ENCODE measurements at places on chromosomes 6 and 20.

GRCh38 chr6:84428300-84428907, 201.0 kb upstream of the CEP162 start:
- DNase-seq, result peak; percentile 11

- no peak for DNase-seq
These were observed 880 bp downstream of the TTLL2 start for GRCh38 chr6:167325766-167326165.

DNA sequence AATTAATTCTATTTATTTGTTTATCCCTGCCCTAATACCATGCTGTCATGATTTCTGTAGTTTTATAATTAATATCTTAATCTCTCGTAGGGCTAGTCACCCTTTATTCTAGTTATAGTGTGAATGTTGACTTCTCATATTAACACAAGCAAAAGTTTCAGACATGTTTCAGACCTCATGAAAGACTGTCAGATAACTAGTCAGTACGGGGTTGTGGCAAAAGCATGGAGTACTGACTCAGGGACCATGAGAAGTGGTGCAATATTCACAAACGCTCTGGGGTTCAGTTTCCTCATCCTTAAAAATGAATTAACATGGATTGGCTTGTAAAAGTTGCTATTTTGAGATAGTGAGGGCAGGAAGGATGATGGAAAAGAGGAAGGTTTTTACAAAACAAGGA, 148.9 kb downstream of the TMEM200A start:
- no peak for DNase-seq

DNA sequence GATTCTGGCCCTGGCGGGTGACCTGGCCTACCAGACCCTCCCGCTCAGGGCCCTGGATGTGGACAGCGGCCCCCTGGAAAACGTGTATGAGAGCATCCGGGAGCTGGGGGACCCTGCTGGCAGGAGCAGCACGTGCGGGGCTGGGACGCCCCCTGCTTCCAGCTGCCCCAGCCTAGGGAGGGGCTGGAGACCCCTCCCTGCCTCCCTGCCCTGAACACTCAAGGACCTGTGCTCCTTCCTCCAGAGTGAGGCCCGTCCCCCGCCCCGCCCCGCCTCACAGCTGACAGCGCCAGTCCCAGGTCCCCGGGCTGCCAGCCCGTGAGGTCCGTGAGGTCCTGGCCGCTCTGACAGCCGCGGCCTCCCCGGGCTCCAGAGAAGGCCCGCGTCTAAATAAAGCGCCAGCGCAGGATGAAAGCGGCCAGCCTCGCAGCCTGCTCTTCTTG, 868 bp upstream of the SLC2A4RG start:
- DNase-seq, result no peak

GRCh38 chr6:144675231-144675861, 390.2 kb downstream of the UTRN start:
- no peak for DNase-seq

DNA sequence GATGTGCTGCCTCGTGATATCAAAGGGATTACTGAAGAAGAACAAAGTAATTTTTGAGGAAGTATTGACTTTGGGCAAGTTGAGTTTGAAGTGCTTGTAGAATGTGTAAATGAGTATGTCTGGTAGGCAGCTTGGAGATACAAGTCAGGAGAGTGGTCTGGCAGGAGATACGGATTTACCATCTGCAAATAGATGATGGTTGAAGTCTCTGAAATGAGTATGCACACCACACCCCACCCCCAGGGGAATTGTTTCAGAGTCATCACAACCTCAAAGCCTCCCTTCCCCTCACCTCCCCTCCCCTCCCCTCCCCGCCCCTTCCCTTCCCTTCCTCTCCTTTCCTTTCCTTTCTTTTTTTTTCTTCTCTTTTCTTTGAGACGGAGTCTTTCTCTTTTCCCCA, 16.4 kb upstream of the MCUR1 start:
- DNase-seq, result no peak

DNA sequence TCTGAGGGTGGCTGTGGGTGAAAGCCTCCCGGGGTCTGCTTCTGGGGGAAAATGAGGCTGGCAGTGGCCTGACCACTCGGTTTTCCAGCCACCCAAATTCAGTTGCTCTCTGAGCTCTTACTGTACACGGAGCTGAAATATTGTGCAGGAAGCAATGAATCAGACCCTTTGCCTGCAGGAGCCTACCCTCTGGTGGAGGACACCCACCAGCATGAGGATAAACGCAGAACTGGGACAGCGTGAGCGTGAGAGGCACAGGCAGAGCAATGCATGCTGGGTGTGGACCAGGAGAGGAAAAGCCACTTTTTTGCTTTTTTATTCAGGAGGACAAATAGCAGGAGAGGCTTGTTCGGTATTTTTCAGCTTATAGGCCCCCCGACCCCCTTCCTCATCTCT, 298.0 kb downstream of the QKI start:
- no peak for DNase-seq

GRCh38 chr6:150456466-150456865, 87.7 kb downstream of the IYD start:
- DNase-seq, result no peak

DNA sequence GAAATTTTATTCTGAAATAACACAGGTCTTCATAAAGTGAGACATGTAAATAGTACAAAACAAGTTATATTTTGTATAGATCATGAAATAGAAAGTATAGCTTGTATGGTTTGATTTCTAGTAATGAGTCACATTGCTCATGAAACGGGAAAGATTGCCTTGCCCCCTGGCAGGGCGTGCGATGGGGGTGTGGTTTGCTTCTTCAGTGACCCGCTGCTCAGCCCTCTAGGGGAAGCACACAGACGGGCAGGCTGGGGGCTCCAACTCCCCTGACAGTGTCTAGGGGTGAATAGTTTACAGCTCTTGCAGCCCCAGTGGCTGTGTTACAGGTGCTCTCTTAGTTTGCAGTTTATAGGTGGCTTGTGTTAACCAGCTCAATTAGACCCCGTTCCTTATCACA, 170.5 kb upstream of the RGS17 start:
- DNase-seq, result no peak

GRCh38 chr6:53746442-53747103, 48.2 kb upstream of the LRRC1 start:
- no peak for DNase-seq

DNA sequence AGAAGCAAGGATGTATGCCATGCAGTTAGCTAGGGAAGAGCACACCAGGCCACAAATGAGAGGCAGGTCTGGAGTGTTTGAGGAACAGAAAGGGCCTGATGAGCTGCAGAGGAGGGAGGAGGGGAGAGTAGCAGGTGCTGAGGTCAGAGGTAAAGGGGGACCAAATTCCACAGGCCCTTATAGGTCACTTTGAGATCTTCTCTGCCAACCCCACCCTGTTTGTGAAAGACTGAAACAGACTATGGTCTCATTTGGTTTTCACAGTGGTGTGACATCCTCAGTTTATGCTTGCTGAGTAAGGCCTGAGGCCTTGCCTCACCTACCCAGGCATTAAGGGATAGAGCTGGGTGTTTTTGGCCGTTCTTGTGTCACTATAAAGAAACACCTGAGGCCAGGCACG, 187.7 kb upstream of the MYLIP start:
- no peak for DNase-seq

DNA sequence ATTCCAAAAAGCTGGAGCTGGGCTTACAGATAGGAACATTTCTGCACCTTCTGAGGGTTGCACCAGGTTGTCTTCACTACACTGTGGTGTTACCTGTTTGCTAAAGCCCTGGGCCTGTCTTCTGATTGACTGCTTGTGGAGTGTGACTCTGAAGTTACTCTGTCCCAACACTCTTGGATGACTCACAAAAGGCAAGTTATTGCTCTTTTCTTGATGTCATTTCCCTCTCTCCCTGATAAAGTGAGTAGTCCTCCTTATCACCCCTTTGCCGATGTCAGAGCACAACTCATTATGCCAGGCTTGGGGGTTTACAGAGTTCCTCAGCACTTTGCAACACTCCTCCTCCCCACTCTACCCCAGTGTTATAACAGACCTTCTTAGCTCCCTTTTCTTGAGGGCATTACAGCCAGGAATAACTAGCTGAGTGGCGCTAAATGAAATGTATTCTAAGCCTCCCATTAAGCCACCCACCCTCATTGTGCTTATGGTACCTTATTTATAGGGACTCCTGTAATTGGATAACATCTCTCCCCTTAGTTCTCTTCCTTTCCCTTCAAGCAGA, 36.1 kb upstream of the NKX2-4 start:
- no peak for DNase-seq

- DNase-seq, result no peak
These were observed 101.4 kb downstream of the LRRC1 start for GRCh38 chr6:53896196-53896595.

DNA sequence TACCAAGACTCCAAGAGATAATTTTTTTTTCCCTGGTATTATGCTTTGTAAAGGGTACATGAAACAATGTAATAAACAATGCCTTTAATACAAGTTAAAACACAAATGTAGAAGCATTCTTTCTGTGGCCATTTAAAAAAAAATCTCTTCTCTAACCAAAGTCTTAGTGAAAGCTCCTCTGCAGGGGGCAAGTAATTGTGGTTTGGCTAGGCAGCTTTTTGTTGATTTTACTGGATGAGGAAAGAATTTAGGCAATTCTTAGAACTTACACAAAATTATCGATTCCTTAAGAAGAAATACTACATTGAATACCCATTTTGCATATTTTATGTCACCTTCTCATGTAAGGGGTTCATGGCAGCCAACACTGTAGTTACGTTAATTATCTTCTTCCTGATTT, 12.4 kb downstream of the TFB1M start:
- DNase-seq, result no peak

DNA sequence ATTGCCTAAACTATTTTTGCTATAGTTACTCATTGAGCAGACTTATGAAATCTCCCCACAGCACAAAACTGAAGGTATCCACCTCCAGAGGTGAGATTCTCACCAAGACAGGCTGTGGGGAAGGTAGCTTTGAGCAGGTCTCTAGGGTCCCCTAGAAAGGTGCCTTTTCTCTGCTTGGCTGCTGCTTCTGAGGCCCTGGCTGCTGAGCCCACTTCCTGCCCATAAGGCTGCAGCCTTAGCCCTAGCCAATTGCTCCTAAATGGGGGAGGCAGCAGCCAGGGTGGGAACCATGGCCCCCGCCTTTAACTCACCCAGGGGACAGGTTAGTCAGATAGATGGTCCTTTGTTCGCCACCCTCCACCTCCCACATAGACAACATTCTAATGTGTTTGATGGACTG, 3.6 kb downstream of the NT5E start:
- DNase-seq, result no peak

GRCh38 chr6:21801446-21802174, 208.1 kb downstream of the SOX4 start:
- DNase-seq, result no peak

GRCh38 chr6:3258720-3259490, at the start of gene PSMG4:
Gene PSMG4, plus strand, starts transcription at chr6:3258947. Its CDS starts 76 bp downstream, at chr6:3259023.
- peak; percentile 72 for DNase-seq

DNA sequence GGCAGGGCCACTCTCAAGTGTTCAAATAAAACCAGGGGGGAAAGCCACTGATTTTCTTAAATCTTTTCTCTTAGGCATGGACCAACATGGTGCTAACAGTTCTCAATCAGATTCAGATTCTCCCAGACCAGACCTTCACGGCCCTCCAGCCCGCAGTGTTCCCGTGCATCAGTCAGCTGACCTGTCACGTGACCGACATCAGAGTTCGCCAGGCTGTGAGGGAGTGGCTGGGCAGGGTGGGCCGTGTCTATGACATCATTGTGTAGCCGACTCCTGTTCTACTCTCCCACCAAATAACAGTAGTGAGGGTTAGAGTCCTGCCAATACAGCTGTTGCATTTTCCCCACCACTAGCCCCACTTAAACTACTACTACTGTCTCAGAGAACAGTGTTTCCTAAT, 41.5 kb upstream of the SMIM28 start:
- no peak for DNase-seq

GRCh38 chr6:142207265-142207877, 60.3 kb downstream of the VTA1 start:
- no peak for DNase-seq

DNA sequence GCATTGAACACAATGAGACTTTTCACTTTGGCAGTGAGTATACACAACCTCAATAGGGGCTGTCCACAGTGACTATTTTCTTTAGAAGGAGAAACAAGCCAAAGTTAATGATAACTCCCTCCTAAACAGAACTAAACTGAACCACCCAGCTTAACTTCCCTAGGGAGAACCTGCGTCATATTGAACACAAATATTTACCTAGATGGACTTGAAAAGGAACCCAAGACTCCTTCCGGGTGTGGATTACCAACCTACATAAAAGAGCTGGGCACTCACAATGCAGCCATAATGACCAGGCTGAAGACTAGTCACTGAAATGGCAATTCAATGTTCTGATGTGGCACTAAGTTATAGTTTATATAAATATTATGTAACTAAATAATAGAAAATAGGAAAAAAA, 160.6 kb downstream of the IBTK start:
- DNase-seq, result no peak

DNA sequence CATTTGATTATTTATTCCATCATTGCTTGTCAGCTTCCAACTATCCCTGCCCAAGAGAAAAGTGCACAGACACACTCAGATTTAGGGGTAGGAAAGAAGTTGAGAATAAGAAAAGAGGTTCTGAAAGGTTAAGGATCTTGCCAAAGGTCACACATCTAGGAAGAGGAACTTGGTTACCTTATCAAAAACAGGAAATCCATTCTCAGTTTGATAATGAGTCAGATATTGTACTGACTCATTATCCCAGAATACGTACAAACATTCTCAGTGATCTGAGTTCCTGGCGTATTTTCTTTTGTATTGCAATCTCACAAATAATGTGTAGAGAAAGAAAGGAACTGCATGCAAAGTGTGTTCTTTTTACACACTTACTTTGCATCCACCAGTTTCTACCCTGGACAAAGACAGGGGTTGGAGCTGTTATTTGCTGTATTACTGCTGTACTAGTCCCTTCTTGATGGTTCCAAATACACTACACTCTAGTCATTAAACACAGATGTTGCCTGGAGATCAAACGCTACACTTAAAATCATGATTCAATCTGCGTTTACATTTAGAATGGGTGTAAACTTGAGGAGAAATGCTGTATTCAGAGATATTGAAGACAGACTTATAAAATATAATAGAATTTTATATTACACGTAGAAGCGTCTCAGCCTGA, 545.7 kb downstream of the PRKN start:
- no peak for DNase-seq

DNA sequence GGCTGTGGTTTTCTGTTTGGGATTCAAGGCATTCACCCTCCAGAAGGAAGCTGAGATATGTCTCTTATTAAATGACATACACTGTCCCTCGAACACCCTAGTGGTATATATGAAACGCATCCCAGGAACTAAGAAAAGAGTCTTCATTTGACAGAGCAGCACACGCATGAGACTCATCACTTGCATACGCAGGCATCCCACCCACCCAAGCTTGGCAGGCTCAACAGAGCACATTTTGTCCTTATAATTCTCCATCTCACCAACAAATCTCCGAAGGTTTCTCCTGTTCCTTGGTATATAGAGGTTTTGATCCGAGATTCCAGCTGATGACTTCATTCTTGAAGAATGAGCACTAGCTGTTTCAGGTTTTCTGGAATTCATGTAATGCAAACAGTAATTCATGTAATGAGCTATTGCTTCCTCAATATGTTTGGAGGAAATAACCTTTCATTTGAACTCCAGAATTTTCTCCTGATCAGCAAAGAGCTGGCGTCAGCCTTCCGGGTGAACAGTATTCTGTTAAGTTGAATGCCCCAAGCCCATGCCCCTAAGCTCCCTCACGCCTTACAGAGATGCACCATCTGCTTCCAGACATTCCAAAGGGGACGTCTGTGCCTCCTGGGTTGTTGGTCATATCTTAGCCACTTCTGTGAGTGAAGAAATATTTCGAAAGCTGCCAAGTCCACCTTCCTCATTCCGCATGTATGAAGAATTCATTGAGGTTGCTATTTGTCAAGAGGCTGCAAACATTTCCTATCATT, 66.0 kb upstream of the CDH4 start:
- no peak for DNase-seq

All from CMK (cell line).